Fibroblast of the aortic adventitia (primary cell): ENCODE measurements at places on chromosomes 12 and 14.

GRCh38 chr14:104137297-104138097, 890 bp upstream of the KIF26A start:
- peak; percentile 6 for DNase-seq

DNA sequence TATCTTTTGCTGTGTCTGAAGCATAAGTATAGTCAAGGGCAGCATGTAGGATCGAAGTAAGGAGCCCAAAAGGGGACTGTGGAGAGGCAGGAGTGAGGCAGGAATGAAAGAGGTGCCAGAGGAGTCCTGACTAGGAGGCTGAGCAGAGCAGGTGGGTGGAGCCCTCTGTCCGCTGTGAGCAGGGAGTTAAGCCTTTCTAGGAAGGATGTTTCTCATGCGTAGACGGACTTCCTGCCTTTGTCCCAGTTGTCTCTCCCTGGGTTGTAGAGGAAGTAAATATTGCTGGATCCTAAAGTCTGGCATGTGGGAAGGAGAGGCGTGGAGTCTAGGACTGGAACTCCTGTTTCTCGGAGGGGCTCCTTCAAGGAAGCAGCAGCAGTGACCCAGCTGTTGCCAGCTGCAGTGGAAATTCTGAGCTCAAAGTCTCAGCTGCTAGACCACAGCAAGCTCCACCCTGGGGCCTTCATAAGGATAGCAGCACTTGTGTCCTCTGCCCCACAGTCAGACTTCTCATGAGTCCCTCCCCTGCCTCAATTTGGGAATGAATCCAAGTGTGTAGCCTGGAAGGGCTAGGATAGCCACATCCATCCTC, 44.0 kb downstream of the RBMS2 start:
- DNase-seq, result peak; percentile 87

DNA sequence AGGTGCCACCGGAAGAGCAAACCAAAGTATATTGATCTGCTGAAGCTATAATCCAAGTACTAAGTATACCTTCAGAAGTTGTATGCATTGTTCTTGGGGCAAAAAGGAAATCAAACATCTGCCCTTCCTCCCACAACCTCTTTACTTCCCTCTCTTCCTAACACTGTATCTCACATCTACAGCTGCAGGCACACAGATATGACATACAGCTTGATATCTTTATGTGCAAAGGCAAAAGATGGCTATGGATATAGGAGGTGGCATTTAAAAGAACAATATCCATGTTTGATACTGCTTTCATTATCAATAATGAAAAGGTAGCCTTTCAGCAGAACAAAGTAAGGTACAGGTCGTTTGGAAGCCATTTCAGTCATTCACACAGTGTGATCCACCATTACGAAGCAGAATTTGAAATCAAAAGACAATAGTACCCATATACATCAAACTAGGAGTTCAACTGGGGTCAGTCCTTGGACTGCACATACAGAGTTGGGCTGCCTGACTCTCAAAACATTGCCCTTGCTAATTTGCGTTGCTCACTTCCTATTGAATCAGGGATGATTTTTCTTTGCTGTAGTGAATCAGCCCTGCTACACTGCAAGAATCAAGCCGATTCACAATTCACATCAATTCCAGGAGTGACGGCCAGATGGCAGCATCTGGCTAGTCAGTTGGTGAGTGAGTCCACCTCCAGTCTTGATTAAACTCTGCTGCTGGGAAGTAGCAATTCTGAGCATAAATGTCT, 8.9 kb downstream of the ANG start:
- DNase-seq, result peak; percentile 78

GRCh38 chr12:45658020-45658419, 71.5 kb upstream of the ARID2 start:
- DNase-seq, result no peak

- no peak for DNase-seq
Measured at GRCh38 chr12:64864319-64864718, 39.9 kb downstream of the TBC1D30 start.

GRCh38 chr12:131230340-131231031, 276.8 kb downstream of the ADGRD1 start:
- DNase-seq, result no peak

DNA sequence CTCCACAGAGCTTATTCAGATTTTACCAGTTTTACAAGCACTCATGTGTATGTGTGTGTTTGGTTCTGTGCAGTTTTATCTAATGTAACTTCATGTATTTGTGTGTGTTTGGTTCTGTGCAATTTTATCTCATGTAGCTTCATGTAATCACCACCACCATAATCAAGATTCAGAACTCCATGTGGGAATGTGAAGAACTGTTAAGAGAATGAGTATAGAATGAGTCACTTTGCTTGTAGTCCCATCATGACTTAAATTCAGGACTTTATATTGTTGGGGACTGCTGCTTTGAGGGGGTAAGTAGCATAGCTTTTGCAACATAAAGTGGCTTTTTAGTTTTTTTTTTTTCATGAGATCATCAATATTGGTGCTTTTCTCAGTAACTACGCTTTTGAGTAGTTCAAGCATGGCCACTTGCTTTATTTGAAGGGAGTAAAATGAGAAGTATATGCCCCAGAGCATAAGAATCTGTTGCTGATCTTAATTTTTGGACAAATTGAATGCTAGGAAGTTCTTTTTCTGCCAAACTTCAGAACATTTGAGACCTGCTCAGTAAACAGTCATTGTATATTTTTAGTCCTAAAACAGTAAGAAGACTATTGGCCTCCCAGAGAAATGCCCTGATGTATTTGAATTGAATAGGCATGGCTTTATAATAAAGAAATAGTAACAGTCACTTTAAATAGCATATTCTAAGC, 28.8 kb downstream of the PROX2 start:
- peak; percentile 76 for DNase-seq

DNA sequence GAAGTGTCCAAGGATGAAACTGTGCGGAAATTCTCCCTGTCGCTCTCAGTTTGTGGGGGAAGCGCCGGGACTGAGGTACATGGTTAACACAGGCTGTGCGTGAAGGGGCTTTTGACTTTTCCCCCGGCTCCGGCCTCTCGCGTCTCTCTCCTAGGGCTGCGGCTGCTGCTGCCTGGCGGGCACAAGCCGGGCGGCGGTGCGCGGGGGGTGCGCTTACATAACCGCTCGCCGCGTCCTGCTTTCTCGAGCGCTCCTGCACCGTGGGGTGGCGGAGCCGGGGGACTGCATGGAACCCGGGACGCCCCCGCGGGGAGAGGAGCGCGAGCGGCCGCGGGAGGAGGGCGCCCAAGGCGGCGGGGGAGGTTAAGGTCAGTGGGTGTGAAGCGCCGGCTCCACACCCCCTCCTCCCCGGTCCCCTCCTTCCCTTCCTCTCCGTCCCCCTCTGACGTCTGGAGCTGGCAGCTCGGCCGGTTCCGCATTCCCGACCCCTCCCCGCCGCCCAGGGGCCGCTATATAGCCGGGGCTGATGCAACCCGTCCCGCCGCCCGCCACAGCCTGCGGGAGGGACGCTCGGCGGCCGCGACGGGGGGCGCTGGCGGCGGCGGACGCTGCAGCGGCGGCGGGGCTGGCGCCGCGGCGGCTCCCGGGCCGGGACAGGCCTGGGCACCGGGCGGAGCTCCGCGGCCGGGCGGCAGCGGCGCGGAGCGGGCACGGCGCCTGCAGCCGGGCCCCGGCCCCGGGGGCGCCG, at the start of gene JDP2:
Gene JDP2 (plus strand): TSS at position 541 of the 748 bp plus-strand sequence. CDS start 9,899 bp downstream, outside the sequence.
- peak; percentile 85 for DNase-seq

GRCh38 chr14:39451811-39452210, 19.6 kb upstream of the FBXO33 start:
- no peak for DNase-seq

GRCh38 chr12:94812345-94812744, 162.0 kb upstream of the TMCC3 start:
- no peak for DNase-seq

- DNase-seq, result peak; percentile 19
Measured at GRCh38 chr12:58148405-58148804, 207.0 kb downstream of the ATP23 start.

DNA sequence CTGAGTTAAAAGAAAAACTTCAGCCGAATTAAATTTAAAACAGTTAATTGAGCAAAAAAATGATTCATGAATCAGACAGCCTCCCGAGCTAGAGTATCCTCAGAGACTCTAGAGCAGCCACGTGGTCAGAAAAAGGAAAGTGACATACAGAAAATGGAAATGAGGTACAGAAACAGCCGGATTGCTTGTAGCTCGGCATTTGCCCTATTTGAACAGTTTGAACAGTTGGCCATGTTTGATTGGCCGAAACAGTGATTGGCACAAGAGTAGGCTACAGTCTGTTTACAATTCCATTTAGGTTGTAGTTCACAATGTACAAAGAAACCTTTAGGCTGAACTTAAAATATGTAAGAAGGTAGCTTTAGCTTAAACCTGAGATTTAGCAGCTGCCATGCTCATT, 12.9 kb upstream of the OXA1L start:
- no peak for DNase-seq
